ENCODE measurements at places on chromosomes 1 and 21.

DNA sequence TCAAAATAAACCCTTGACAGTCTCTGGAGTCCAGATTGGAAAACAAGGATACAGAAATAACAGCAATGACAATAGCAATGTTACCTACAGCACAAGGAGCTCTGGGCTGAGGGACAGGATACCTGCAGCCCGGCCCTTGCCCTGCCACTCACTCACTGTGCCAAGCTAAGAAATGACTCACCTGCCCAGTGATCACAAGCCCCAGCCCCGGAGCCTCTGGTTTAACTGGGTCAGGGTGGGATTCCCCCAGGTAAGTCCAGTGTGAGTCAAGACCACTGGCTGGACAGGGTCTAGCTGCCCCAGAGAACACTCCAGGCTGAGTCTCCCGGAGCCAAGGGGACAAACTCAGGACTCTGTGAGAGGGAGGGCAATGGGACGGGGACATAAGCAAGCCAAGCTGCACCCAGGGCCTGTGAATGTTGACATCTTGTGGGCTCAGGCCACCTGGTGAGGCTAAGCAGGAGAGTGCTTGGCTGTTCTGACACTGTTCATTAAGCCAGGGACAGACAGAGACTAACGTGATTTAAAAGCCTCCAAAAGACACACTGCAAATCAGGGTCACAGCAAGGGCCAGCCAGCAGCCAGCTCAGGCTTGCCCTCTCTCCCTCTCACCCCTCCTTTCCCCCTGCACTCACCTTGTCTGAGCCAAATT lies 64.1 kb downstream of the MIS18A start:
- DNase-seq: no peak

GRCh38 chr1:19557609-19558051 lies 72.3 kb upstream of the CAPZB start:
- no peak for DNase-seq

DNA sequence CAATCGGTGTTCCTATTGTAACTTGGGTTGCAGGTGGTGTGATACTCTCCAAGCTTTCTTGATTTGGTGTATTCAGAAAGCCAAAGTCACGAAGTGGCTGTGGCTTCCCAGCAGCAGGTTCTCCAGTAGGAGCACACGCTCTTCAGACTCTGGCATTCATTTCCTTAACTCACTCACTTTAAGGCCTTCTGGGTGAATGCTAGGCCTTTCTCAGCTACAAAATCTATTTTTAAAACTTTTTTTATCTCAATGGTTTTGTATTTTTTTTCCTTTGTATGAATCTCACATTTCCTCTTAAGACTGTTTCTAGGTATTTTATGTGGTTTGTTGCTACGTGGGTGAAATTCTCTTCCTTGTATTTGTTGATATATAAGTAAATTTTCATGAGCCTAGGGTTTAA lies 22.9 kb upstream of the PKN2 start:
- DNase-seq: no peak

- DNase-seq: no peak
These were observed 34.4 kb upstream of the COP1 start for GRCh38 chr1:176241385-176242015.

DNA sequence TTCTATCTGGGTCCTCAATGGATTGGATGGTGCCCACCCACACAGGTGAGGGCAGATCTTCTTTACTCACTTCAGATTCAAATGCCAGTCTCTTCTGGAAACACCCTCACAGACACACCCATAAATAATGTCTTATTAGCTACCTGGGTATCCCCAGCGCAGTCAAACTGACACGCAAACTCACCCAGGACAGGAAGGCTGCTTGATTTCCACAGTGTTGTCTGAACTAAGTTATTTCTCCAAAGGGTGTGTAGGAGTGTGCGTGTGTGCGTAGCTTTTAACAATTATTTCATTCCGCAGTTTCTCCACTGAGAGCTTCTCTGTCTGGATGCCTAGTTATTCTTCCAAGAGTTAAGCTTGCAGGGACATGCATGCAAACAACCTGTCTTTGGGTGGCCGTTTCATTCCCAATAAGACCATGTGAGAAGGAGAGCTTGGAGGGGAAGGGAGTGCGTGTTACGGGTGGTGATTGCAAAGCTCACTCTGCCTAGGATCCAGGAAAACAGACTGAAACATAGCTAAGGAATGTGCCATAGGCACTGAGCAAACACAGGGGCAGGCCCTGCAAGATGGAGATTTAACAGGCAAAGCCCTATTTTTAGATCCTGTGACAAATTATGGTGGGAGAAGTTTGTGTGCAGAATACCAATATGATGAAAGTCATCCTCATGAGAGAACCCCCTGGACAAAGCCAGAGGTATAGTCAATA lies 269.7 kb downstream of the DYRK1A start:
- DNase-seq: no peak

DNA sequence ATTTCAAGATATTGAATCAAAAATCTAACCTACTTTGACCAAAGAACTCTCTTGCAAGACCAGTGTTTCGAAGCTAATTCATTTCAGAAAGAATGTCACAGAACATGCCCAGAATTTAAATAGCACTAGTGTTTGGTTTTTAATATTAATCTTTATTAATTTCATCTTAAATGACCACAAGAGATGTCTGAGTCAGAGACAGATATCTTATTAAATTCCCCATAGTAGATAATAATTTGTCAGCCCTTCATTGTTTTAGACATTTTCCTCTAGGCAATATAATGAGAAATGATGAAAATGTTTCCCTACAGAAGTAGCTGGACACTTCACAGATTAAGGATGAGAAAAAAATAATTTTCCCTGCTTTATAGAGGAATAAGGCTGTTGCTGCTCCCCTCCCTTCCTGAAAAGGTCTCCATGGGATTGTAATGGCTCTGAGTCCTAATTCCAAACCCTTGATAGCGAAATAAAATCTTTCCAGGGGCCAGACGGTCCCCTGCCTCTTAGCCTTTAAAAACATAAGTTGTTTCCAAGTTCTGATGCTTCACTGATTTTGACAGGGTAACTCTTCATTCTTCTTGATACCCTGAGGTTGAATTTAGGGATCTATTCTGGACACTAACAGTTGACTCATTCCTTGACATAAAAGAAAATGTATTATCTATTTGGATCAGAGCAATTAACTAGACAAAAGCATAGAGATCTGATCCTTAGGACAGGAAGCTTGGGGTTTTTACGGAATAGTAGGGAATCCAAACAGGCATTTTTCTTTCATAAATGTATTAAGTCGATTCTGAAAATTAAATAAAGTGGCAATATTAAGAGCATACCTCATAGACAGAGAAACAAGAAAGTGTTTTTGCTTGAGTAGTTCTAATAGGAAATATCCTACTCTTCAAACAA lies 820.8 kb downstream of the BRINP3 start:
- no peak for DNase-seq

- DNase-seq: no peak
These were observed 14.1 kb upstream of the RNF223 start for GRCh38 chr1:1088029-1088800.

GRCh38 chr21:31666445-31667010 lies 7.0 kb downstream of the SOD1 start:
- no peak for DNase-seq

GRCh38 chr1:153717330-153717729 lies 10.5 kb upstream of the INTS3 start:
- no peak for DNase-seq

DNA sequence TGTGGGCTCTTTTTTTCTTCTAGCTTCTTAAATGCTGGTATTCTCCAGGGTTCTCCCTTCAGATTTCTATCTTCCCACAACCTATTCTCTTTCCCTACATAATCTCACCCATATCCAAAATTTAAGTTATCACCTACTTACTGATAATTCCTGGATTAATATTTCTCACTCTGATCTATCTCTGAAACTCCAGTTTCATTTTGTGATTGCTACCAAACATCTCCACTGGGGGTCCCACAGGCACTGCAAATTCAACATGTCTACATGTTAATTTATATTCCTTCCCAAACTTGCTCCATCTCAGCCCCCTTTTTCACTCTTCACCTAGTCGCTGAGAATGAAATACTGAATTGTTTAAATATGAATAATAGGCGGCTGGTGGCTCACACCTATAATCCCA lies 9.9 kb upstream of the C1orf141 start:
- DNase-seq: no peak

DNA sequence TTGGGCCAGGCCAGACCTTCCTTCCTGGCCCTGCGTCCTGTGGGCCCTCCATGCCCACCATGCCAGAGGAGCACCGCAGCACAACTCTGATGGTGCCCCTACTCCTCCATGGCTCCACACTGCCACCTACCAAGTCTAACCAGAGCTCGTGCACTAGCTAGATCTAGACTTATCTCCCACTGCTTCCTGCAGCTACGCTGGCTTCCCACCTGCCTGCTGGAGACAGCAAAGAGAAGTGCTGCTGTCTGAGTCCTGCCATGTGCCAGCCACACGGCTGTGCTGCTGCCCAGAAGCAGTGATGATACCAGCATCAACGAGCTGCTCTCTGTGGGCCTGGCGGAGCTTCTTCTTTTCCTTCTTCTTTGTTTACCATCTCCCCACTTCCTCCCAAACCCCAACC lies 4.5 kb downstream of the GUCA2B start:
- DNase-seq: no peak

DNA sequence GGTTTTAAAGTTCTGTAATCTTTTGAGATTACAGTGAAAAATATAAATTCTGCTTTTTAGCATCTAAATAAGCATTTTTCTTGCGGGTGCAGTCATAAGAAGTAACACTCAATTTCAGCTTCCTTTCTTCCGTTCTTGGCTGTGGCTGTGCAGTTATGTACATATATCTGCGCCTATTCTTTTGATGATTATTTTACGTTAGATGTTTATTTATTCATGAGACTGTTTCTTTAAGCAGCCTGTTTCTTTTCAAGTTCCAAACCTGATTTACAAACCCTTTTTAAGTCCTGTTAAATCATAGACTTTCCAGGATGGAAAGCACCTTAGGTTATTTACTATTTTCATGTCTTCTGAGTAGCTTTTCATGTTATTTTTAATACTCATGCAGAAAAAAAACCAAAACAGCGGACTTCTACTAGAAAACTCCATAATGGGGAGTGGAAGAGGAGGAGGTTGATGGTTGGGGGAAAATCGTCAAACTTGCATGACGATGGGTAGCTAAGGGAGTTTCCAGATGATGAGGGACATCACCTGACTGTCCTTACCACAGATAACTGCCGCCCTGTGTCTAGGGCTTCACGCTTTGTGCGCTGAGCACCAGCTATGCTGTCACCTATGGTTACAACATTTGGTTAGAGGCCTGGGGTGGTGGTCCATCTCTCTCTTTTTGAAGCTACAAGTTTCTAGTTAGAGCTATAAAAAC lies 2.6 kb downstream of the PRDM2 start:
- DNase-seq: no peak

DNA sequence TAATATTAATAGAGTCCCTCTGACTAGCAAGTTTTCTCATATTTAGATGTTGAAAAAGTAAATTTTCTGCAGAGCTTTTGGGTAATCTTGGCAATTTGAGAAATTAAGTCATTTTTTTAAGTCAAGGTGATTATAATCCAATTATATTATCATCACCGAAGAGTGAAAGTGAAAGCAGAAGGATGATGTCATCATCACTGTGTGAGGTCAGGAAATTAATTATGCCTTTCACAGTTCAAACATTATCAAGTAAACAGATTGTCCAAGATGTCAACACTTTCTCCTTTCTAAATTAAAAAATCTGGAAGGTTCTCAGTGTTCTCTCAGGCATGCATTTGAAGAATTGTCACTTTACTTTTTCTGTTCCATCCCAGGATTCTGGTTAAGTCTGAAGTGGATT lies 296.0 kb downstream of the TBX15 start:
- DNase-seq: no peak

DNA sequence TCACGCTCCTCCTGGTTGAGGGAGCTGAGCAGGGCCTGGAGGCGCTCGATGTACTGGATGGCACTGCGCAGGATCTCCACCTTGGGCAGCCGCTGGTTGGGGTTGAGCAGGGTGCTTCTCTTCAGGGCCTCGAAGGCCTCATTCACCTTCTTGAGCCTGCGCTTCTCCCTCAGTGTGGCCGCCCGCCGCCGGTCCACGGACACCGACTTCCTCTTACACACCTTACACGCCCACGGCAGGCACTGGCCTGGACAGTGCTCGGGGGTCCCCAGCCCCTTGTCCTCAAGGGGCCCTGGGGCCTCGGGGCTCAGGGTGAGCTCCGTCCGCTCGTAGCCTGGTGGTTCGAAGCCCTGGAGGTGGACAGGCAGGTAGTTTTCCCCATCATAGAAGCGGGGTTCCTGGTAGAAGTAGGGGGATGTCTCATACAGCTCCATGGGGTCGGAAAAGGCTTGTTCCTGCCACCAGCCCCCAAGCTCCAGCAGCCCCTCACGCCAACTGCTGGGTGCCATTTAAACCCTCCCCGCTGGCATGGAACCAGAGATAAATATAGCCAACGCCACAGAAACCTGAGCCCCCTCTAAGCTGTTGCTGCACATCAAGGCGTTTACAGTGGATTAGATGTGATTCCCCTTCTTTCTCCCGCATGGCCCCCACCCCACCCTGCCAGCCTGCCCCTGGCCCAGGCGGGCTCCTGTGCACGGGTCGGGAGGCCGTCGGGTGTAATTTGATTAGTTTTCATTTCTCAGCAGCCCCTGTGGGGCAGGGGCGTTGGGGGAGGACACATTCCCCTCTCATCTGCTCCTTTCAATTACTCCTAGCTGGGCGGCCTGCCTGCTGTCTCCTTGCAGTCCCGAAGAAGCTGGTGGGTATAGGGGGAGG lies at the start of gene MYOG:
TSS of gene MYOG (minus strand) at position 485 of the 879 bp plus-strand sequence. CDS start at position 434, 51 bp downstream.
- no peak for DNase-seq

DNA sequence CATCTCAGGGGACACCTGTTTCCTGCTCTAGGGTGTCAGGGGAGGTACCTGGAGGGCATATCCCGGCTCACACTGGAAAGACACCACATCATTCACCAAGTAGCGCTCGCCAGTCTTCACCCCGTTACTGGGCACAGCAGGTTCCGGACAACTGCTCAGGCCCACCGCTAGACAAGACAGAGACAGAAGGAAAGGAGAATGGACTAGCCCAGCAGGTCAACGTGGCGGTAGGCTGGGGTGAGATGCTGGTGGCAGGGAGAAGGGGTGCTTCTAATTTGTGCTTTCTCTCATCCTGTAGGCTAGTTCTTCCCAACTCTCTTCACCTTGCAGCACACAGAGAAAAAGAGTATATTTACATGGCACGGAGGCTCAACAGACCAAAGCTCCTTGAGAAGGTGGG lies 145.0 kb downstream of the ZSCAN20 start:
- no peak for DNase-seq

GRCh38 chr21:36504067-36505058 lies 24.4 kb upstream of the CLDN14 start:
- no peak for DNase-seq
